ENCODE measurements at places on chromosomes 16 and 17.

DNA sequence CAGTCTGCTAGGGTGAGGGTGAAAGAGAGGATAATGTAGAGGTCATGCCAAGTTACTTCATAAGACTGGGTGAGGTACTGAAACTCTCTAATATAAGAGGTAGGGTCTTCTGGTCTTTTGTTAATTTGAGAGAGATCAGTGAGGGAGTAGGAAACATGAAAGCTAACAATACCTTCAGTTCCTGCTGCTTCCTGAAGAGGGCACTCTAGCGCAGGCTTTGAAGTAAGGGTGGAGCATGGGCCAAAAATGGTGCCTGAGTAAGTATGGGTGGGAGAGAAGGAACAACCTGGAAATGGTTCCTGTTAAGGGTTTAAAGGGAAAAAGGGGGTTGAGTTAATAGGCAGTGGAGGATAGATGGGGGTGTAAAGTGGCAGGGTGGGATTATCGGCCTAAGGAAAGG lies 2449.5 kb downstream of the TP53TG3F start:
- no peak for DNase-seq

DNA sequence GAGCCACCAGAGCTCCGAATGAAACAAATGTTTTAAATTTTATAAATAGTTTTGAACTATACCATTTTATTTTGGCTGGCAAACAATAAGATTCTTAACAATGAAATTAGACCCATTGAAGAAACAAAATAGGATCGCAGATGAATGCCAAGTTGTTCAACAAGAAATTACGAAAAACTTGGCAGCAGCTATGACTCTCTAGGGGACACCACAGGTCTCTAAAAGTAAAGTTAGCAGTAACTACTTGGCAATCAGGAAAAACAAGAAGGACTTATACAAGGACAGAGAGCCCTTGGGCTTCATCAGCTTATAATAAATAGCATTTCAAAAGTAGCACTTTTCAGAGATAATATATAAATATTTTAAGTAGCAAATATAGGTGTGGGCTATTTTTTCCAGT lies 603.8 kb upstream of the PSMD7 start:
- no peak for DNase-seq

- DNase-seq, result no peak
Measured at GRCh38 chr17:43016216-43016615, 6.0 kb downstream of the VAT1 start.

DNA sequence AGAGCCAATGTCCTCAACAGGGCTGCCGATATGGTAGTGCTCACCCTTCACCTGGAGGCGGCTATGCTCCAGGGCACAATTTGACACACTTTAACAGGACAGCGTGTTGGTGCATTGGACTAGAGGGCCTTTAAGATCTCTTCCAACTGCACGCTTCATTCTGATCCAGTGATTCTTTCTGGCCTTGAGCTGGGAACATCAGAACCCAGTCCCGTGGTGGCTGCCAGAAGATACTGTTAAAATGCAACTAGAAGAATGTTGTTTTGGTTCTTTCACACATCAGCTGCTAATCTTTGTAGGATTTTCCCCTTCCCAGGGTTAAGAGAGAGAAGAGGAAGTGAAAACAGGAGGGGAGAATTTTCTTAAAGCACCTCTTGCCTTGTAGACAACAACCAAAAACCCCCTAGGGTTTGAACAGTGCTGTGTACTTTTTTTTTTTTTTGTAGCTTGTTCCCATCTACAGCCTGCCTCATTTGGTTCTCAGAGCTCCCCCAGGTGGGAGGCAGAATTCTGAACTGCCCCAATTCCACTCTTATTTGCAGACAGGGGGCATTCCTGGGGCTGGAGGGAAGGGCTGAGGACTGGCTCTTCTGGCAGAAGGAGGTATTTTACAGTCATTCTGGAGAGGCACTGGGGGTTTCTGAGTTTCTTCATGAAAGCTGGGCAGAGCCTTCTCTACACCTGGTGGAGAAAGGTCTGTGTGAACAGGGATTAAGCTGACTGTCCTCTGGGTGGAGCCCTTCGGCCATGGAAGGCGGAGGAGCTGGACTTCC lies 32.4 kb downstream of the SMARCE1 start:
- peak; percentile 78 for DNase-seq

- no peak for DNase-seq
Measured at GRCh38 chr17:73938706-73939105, 264.8 kb upstream of the RPL38 start.

- DNase-seq, result no peak
Measured at GRCh38 chr17:63039342-63039741, 73.3 kb downstream of the TANC2 start.

DNA sequence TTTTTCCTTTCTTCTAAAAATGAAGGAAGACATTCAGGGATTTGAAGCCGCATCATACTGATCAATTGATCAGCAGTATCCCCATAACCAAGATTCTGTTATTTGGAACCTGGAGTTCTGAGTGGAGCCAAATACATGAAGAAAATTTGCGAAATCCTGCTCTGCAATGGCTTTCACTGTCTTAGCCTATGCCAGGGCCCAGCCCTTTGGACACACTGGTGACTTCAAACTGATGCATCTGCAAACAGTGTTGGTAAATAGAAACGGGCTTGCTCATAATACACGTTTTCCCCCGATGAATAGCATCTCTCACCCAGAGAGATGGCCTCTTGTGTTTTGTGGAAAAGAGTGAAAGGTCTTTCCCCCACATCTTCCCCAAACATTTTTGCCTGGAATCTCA lies 87.6 kb upstream of the TOX3 start:
- no peak for DNase-seq

- DNase-seq, result no peak
Measured at GRCh38 chr17:73194514-73195222, 1.8 kb downstream of the COG1 start.

All from CD14-positive monocyte (primary cell).